AML-193 (cell line): ENCODE measurements at places on chromosomes 5 and 9.

DNA sequence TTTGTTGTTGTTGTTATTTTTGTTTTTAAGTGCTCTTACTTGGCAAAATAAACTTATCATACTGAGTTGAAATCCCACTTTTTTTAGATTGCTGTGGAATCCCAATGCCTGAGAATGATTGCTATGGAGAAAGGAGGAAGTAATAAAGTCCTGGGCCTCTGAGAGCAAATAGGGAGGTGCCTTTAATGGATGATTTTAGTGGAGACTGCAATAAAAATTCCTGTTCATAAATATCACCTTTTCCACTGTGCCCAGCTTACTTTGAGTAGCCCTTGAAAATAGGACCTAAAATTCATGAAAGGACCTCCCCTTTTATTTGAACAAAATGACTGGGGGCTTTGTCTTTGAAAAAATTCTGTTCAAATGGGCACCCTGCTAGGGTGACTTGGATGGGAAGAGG, 21.8 kb upstream of the ANKH start:
- DNase-seq: no peak

DNA sequence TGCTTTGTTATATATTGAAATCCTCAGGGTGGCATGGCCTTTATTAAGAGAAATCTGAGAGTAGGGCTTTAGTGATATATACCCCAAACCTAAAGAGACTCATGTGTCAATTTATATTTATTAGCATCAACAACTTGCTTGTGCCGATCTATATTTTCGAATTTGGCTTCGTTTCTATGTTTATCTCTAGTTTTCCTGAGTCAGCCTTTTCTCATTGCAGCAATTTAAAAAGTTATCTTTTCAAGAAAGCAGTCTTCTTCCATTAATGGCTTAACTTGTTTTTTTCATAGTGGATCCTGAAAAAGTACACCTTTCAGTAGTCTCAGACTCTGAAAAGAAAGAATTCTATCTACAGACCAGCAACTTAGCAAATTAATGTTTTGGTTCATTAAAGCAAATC, 99.9 kb upstream of the KCNN2 start:
- no peak for DNase-seq

GRCh38 chr9:121324316-121324715, 45.7 kb downstream of the STOM start:
- no peak for DNase-seq

GRCh38 chr9:38074441-38074961, 5.5 kb upstream of the SHB start:
- DNase-seq: no peak

GRCh38 chr5:148387325-148387724, 3.6 kb downstream of the FBXO38 start:
- no peak for DNase-seq

DNA sequence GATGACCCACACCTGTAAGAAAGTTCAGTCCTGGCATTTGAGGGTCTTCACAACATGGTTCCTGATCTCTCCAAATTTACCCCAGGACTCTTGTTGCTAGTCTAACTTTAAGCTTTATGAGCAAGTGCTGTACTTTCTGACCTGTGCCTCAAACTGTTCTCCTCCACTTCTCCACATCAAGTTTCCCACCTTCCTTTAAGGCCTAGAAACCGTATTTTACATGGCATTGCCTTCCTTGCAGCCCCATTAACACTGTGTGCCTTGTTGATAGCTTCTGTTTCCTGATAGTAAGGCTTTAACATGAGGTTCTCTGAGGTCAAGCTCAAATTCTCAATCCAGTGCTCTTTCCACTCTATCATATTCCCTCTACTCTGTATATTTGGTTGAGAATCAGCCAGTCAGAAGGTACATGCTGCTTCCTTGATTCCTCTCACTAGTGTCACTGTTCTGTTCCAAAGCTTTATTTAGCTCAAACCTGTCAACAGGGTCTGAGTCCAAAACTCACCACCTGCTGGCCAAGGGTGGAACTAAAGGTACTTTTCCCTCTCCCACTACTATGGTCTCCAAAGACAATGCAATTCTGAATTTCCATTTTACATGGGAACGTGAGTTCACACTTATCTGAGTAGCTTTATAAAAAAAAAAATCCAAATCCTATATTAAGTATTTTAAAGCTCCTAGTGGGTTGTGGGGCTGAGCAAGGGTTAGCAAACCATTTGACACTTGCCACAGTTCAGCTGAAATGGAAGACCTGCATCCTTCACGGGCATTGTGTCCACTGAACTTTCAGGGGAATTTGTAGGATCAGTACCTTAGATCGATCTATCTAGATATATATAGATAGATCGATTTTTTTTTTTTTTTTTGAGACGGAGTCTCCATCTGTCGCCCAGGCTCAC, 21.1 kb downstream of the VCP start:
- DNase-seq: peak; percentile 45

- DNase-seq: no peak
These were observed 2.3 kb upstream of the TNIP1 start for GRCh38 chr5:151083081-151083676.
